ENCODE measurements at places on chromosomes 4 and X.

- no peak for DNase-seq
Observed at GRCh38 chr4:106362086-106362825, 6.3 kb downstream of the GIMD1 start.

DNA sequence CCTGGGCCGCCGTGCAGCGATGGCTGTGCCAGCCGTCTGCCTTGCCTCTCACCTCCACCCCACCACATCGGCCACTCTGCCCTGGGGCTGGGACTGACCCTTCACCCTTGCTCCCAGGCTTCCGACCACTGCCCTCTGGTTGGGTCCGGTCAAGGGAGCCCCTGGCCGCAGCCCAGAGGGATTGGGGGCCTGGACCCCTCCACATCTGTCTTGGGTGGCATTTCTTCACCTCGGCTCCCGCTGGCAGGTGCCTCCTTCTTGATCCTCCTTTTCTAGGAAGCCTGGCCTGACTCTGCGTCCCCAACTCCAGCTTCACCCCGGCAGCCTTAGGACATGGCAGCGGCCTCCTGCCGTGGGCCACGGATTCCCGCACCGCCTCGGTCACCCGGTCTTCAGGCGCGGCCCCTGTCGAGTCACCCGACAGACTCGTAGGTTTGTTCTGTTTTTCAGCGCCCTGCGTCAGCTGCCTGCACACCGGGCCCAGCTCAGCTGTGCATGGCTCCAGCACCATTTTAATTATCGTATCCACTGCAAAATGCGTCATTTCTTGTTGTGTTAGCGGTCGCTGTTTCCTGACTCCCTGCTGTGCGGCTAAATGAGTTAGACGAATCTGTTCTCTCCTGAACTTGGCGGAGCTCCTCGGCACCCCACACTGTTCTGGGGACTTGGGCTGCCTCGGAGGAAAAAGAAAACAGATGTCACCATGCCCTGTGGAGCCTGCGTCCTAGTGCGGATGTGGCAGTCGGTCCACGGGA, 124.0 kb downstream of the FAM53A start:
- DNase-seq, result no peak

GRCh38 chrX:7446815-7447214, 298.9 kb upstream of the PUDP start:
- DNase-seq, result no peak

- no peak for DNase-seq
Observed at GRCh38 chr4:130028552-130028951, 932.6 kb downstream of the C4orf33 start.

- DNase-seq, result no peak
Observed at GRCh38 chrX:47936940-47937317, 66.9 kb downstream of the ZNF182 start.

GRCh38 chr4:110629214-110629754, 6.4 kb upstream of the PITX2 start:
- no peak for DNase-seq

DNA sequence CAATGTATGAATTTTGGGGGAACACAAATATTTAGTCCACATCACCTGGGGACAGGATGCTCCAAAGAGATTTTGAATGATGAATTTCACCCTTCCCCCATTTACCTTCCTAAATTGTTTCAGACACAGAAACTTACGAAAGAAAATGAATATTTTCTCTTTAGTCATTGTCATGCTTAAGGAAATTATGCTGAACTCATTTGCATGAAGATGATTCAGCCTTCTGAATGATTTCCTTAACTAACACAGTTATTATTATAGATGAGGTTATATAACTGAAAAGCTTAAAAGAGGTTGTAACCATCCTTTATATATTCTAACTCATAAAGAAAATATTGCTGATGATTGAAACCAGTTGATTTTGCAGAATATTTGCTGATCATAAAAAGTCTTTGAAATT, 61.1 kb downstream of the KCNIP4 start:
- DNase-seq, result no peak

- no peak for DNase-seq
Observed at GRCh38 chr4:18025288-18025687, 3.7 kb upstream of the LCORL start.

DNA sequence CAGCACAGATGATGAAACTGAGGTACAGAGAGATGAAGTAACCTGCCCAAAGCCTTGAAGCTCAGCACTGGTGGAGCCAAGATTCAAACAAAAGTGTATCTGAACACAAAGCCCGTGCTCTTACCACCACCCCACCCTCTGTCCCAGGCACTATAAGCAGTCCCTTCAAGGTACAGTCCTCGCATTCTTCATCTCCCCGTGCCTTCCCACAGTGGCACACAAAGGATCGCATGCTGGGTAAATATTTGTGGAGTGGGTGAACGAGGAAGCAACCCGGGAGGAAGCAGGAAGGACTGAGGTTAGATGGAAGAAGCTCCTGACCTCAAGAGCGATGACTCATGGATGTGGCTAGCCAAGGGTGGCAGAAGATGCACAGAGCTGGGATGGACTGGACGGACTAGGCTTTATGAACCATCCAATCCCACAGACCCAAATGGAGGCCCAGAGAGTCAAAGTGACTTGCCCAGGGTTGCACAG, 18.4 kb downstream of the IQSEC2 start:
- no peak for DNase-seq

GRCh38 chr4:99117876-99118693, 26.0 kb downstream of the ADH4 start:
- DNase-seq, result no peak

DNA sequence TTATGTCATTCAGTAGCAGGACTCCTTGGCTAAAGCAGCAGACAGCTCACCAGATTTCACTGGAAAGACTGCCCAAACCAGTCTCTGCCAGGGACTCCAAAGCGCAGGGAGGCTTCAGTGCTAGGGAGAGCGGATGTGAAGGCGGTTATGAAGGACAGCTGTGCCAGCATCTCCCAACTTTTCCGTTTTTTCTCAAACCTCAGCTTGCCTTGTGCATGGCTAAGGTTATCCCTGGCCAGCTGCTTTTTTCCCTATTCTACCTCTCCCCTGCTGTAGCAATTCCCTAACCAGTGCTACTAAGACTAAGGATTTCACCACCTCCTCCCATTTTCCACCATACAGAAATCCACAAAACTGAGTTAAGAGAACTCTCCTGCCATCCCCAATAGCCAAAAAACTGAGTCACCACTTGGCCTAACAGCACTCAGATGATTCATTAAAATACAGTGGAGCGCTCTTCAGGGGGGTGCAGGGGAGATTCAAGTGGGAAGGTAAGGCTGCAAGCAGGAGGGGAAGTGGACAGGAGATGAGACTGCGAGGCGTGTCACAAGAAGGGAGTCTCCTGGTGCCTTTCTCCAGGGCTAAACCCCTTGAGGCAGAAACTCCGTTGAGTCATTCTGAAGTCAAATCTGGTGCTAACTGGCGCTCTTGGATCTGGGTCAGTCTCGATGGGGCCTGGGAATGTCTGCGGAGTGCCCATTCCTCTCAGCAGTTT, 90.7 kb downstream of the PALLD start:
- DNase-seq, result no peak

DNA sequence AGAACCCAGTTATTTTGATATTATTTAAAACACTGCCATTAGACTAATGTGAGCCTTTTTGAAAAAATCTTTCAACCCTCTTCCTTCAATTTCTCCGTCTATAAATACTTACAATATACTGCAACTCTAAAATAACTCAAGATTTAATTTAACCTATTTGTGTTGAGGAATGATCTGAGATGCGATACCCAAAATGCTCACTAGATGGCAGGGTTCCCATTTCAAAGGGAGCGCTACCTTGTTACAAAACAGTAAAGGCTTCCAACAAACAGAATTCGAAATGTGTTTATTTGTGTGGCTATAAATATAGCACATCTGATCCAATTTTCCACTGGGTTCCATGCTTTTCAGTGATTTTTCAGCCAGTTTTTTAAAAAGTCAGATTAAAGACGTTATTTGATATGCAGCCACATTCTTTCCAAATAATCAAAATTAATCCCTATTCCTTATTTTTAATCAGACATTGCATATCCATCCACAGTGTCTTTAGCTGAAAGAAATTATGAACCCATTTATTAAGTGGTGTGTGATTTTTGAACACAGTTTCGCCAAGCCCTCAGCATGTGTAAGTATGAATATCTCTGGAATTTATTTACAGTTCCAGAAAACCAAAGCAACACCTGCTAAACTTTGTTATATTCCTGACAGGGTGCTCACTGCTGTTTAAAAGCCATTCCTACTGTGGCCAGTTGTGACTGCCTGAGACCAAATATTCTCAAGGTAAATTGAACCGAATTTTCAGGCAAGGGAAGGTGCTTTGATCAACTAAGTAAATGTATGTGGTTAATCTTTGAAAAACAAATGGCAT, 668.0 kb upstream of the LCORL start:
- DNase-seq, result no peak

- DNase-seq, result no peak
Observed at GRCh38 chr4:165785337-165785736, 87.7 kb upstream of the TLL1 start.

GRCh38 chr4:146846882-146847281, 98.8 kb downstream of the TTC29 start:
- DNase-seq, result no peak

- DNase-seq, result no peak
Observed at GRCh38 chr4:187606581-187606980, 389.0 kb upstream of the ZFP42 start.

DNA sequence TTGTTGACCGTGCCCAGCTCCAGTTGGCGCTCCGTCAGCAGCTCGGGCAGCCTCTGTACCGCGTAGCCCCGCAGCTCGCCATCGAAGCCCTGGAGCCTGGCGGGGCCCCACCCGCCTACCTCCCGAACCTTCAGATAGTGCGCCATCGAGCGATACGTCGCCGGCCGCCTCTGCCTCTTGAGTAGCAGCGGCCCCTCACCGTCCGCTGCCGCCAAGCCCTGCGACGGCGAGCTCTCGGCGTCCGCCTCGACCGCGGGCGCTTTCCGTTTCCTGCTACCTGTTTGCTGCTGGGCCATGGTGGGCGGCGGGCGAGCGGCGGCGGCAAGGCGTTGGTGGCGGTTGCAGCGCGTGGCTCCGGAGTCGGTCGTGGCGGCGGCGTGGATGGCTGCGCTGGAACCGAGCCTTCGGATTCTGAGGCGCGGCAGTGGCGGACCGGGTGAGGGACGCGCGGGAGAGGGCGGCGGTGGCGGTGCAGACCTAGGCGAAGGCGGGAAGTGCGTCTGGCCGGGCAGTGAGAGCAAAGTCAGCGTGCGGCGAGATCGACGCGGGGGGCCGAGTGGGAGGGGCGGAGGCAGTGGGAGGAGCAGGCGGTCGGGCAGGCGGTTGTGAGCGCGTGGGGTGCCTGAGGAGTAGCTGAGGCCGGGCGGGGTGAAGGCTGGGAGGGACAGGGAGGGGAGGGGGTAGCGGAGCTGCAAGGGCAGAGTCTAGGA, at the start of gene DCAF12L1:
DCAF12L1 (minus strand) TSS at position 502 of the 710 bp plus-strand sequence; CDS start at position 296, 206 bp downstream.
- DNase-seq, result no peak
